ENCODE measurements at places on chromosomes 7 and 10. TPM values are rescaled to one million over a fixed set of nuclear protein-coding genes. Genes with fewer than 3 reads are reported as not detected.

GNAT3 gene
- polyA plus RNA-seq: not detected

DNA sequence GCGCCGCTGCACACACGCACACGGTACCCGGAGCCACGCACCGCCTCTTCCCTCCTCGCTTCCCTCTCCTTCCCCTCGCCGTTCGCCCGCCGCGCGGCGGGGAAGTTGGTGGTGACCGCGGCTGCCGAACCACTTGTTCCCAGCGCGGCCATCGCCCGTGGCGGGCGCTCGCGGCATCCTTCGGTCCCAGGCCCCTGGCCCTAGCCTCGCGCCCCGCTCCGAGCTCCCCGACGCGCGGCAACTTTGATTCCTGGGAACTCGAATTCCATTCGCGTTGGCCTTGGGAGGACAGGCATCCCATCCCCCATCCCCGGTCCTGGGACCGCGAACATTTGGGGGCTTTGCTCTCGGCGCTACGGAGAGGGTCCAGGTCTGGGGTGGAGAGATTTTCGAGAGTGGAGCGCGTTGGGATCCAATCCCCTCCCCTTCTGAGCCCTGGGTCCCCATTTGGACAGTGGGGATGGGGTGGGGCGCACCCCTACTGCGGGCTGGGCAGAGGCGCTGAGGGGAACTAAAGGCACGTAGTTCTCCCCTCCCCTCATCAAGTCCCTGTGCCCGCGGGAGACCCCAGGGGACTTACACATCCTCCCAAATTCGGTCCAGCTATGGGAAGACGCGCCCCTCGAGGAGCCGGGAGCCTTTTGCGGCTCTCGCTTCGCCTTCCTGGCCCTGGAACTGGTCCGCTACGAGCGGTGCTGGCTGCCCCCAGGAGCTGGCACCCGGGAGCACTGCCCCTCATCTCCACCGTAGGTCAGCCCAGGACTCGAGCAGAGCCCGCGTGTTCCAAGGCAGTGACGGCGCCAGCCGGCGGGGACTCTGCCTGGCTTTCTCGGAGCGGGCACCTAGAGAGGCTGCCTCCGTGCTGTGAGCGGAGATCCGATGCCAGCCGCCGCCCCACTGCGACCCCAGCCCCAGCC is 834 bp downstream of the CDH23 start:
- peak overlapping the region; percentile 9 for H3K4me3 ChIP-seq
- no peak for DNase-seq
- no peak overlapping the region for H3K27ac ChIP-seq
- H3K36me3 ChIP-seq: no peaks in the 10 kb centered on the region
- H3K27me3 ChIP-seq: peaks cover 22% of the 10 kb centered on the region

DNA sequence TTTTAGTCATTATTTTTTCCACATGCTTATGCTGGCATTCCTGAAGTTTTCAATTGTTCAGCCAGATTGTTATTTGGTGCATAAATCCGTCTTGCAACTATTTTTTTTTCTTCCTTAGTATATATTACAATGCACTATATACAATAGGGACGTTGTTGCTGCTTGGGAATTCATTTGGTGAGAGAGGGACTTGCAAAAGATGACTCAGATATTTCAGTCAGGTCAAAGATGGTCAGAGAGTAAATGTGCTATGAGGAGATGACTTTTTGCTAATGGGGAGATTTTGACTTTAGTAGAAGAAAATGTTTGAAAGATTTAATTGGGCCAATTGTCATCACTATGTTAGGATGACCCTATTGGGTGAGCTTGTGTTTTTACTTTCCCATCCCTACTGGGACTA is 348.4 kb upstream of the MTPN start:
- H3K27ac ChIP-seq: no peak overlapping the region
- no peaks in the 10 kb centered on the region for H3K4me1 ChIP-seq
- no peaks in the 10 kb centered on the region for H3K36me3 ChIP-seq
- DNase-seq: no peak
- no peak overlapping the region for H3K4me3 ChIP-seq
- H3K27me3 ChIP-seq: no peaks in the 10 kb centered on the region

NUTM2A gene
- polyA plus RNA-seq: 0.18 TPM

CYP2C8 gene
- 0.38 TPM for polyA plus RNA-seq

MLLT10 gene
- 3.5 TPM for polyA plus RNA-seq
